ENCODE measurements at places on chromosomes 5 and 9.

DNA sequence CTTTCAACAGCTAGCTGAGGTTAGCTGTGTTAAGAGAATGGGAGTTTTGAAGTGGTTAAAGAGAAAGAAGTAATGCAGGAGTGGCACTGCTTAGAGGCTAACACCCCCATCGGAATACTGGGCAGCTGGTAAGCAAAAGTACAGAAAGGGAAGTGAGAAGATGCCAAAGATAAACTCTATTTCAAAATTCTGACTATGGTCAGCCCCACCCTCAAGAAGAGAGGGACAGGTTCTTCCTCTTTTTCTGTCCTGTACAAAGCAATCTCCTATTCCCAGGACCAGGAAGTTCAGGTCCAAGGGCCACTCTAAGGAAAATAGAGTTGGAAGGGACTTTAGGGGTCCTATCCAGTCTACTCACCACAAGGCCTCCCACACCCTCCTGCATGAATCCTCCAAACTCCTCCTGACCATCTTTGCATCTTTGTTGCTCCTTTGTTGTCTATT is 45.9 kb upstream of the JAK2 start:
- DNase-seq = no peak

GRCh38 chr5:154168395-154168794 is 22.1 kb upstream of the GALNT10 start:
- peak; percentile 74 for DNase-seq

DNA sequence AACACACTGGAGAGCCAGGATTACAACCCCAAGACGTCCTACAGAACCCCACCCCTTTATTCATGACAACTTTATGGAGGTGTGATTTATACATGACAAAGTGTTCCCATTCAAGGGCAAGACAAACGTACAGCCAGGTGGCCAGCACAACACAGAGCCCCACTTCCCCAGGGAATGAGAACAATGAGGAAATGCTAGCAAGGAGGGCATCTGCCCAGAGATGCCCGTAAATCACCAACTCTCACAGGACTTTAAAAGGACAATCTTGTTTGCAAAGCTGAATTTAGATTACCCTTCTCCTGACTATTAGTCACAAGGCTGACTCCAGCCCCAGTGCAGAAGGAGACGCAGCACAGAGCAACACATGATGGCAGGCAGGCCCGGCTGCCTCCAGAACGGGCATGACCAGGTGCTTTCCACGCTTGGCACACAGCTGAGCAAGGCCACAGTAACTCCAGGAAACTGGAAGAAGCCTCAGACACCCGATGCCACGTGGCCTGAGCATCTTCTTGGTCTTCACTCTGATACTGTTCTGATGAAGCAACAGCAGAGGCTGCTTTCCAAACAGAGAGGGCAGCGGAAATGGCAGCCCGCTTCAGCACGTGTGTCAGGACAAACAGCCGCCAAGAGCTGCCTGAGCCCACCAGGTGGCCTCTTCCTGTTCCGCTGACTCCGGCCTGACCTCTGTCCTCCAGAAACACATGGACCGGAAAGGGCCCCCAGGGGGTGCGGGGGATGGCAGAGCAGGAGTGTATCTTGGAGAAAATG is 51.4 kb downstream of the ROR2 start:
- DNase-seq = no peak

GRCh38 chr5:98784411-98784810 is 10.9 kb downstream of the RGMB start:
- DNase-seq = no peak

- DNase-seq = no peak
These were observed 315.6 kb downstream of the MTRR start for GRCh38 chr5:8184455-8185063.

DNA sequence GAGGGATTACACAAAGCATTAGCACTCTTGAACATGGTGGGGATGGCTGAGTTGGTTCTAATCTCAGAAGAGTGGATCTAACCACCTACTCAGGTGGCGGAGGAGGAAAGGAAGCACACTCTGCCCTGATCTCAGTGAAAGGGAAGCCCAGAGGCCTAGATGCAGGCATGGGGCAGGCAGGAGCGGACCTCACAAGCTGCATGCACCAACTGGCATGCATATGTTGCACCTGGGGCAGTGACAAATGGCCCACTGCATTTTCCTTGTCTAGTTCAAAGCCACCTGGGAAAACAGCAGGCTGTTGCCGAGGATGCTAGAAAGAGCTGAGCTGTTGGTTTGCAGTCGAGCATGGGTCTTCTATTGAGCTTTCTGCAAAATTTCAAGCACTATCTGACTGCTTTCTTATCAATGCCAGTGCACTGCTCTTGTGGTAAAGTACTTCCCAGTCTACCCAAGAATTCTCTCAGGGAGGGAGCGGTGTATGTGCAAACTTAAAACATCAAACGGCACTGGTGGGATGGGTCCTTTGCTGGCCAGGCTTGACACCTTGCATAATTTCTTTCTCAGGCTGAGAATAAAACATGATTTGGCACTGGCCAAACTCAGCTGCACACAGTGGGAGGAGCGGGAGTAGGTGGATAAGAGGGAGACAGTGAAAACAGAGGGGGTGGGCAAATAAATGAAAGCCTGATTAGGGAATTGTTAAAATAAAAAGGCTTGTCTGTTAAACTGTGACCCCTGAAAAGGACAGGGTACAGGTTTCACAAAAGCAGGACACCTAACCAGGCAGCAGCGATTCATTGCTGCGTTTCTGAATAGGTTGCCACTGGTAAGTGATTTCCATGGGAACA is 108.9 kb downstream of the MARCHF3 start:
- no peak for DNase-seq

- DNase-seq = peak; percentile 24
These were observed 250.5 kb downstream of the DENND1A start for GRCh38 chr9:123679330-123679987.

DNA sequence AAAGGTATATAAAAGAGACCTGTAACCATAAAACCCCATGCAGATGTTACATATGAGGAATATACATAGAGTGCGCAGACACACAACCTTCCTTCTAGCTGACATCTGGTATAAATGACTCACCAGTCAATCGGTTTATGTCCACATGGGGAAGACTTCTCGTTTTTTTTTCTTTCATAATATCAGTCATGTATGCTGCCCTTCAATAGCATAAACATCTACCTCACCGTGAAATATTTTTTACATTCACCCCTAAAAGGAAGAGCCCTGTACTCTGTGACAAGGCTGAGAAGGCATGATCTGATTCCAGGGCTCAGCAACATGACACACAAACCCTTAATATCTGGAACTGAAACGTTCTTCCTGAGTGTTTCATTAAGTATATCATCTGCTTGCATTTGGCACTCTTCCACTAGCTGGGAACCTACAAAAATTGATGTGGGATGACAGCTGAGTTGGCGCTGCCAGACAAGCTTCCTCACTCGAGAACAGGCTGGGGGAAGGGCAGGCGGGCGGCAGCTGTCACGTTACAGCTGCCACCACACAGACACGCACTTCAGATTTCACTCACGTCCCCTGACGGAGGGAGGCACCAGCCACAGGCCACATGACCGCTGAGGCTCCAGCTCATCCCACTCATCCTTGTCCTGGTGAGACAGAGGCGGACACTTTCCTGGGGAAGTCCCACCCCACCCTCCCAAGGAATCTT is 74.2 kb downstream of the SHB start:
- DNase-seq = peak; percentile 89

GRCh38 chr9:77751341-77752091 is 103.4 kb upstream of the GNA14 start:
- peak; percentile 52 for DNase-seq

DNA sequence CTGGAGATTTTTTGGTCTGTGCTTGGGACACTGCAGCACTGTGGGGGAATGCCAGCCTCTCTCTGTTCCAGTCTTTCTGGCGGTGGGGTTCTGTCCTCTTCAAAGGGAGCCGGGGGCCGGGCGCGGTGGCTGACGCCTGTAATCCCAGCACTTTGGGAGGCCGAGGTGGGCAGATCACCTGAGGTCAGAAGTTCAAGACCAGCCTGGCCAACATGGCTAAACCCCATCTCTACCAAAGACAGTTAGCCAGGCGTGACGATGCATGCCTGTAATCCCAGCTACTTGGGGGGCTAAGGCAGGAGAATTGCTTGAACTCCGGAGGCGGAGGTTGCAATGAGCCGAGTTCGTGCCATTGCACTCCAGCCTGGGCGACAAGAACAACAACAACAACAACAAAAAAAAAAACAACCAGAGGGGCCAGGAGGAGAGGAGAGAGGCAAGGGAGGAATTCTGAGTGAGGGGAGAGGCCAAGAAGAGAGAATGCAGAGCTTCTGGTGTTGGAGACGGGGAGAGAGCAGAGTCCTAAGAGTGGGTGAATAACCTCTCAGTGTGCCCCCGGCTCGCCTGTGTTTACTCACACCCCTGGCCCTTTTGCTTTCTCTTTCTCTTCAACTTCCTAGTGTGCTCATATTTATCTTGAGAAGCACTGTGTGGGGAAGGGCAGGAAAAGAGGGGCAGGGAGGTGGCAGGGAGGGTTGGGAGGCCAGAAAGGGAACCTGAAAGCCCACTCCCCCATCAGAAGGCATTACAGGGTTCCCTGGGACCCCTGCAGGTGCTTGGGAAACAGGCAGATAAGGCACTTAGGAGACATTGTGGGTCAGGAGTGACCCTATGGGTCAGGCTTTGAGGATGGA is 3.2 kb upstream of the SET start:
- no peak for DNase-seq

GRCh38 chr9:7546261-7546660 is 253.3 kb downstream of the DMAC1 start:
- no peak for DNase-seq

GRCh38 chr5:43947935-43948334 is 345.0 kb downstream of the NNT start:
- no peak for DNase-seq

DNA sequence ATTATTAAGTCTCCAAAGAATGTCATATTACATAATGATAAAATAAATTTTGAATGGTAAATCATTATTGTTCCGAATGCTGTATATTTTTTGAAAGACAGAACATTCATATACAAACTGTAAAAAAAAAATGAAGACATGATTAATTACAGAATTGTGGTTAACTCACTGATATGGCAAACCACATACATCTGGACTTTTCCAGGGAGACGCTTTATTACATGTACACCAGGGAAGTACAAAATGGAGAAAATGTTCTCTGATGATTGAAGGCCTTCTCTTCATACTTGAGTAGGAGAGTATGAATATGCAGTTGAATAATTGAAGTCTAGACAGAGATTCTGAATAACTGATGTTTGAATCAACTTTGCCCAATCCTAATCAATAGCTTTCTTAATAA is 1886.9 kb downstream of the EFNA5 start:
- DNase-seq = no peak

DNA sequence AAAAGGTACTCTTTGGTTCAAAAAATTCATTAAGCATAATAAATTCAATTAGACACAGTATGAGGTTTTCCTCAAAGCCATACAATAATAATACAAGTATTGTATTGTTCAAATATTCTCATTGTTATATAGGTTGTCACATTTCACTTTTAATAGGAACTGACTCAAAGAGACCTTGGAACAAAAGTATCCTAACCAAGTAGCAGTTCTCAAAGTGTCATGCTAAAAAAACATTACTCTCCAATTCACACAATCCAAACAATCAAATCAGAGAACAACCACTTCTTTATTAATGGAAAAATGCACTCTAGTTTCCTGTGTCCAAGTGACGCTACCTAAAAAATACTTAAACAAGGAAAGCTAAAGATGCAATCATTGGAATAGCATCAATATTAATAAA is 115.4 kb downstream of the DENND1A start:
- DNase-seq = no peak
